ENCODE measurements at places on chromosomes 1 and 21.

DNA sequence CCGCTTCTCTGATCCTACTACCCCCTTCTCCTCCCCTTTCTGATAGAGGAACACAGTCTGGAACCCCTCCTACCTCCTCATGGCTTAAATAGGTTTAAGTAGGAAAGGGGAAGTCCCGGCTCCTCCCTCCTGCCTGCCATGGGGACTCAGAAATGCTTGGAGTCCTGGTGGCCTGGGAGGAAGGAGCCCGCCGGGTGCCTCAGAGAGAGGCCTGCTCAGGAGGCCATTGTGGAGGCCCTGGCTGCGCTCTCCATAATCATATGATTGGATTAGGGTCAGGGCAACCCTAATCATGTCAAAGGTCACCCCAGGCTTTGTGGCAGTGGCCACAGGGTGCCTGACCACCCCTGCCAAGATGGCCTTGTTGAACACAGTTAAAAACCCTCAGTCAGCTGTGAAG lies 29.0 kb downstream of the WNT3A start:
- no peak for DNase-seq

- no peak for DNase-seq
These were observed 152.1 kb upstream of the TMEM51 start for GRCh38 chr1:15001317-15001915.

- DNase-seq: peak; percentile 93
These were observed at the start of gene IPO9 for GRCh38 chr1:201828820-201829774. Gene IPO9 (plus strand): TSS chr1:201829157. CDS start chr1:201829210, 53 bp downstream.

DNA sequence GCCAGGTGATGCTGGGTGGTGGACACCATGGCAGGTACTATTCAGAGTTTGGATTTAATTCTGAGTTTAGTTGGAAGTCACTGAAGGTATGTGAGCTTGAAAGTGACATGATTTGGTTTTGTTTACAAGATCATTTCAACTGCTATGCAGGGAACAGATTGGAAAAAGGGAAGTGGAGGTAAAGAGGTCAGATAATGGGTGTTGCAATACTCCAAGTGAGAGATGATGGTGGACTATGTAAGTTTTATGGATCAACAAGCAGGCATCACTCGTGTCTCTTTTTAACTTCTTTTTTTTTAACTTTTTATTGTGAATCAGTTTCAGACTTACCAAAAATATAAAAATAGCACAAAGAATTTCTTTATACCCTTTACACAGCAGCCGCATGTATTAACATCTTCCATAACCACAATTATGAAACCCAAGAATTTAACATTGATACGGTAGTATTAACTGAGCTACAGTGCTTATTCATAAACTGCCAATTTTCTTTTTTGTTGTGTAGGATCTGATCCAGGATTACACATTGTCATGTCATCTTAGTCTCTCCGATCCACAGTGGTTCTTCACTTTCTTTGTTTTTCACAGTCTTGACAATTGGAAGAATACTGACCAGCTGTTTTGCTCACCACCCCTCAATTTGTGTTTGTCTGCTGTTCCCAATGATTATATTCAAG lies 24.9 kb upstream of the NHLH2 start:
- no peak for DNase-seq

DNA sequence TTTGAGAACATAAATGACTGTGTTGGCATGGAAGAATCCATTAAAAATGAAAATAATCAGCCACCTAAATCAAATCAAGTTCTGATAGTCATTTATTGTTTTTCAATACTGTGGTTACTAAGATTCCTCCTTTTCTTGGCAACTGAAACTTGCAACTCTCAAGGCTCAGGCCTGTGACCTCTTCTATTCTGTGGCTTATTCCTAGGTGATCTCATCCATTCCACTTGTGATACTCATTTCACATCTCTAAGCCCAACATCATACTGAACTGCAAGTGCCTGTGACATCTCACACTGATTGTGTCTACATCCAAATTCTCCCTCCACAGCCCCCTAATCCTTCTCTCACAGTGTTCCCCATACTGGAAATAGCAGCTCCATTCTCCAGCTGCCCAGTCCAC lies 4.8 kb upstream of the ST6GALNAC5 start:
- DNase-seq: no peak

- DNase-seq: no peak
These were observed 3.7 kb downstream of the AURKAIP1 start for GRCh38 chr1:1371364-1371745.

DNA sequence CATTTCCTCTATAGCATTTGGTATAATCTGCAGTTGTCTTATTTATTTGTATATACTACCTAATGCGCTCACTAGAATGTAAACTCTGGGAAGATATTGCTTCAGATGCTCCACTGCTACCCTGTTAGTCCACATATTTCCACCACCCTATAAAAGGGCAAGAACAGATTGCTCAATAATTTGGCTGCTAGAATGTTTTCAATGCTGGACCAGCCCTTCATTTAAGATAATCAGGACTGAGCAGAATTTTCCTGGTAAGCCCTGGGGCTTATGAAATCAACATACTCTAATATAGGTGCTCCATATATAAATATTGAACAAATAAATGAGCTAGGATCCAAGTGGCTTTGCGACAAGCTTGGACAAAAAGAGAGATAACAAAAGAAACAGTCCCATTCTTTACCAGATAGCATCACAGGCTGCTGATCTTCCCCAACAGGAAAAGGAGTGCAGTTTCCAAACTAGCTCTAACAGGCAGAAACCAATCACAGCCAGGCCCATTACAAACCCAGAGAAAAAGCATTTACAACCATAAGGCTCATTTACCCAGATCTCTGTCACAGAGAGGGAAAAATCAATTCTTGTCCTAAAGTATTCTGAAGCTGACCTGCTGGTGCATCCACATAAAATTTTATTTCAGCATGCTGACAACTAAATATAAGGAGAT lies 8.3 kb downstream of the BCAR3 start:
- DNase-seq: no peak

DNA sequence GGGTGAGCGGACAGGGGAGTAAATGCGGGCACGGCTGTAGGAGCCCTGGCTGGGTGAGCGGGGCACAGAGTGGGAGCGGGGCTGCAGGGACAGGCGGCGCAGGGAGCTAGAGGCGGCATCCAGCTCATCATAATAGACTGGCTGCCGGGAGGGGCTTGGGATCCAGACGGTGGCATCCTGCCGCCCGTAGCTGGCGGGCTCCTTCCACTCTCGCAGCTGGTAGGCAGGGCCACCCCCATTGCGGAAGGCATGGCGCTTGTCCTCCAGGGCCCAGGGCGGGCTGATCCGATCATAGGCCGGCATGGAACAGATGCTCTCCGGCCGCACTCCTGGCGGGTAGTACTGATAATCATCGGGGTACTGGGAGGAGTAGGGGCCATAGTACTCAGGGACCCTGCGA lies 43.7 kb upstream of the GOLT1A start:
- DNase-seq: no peak

DNA sequence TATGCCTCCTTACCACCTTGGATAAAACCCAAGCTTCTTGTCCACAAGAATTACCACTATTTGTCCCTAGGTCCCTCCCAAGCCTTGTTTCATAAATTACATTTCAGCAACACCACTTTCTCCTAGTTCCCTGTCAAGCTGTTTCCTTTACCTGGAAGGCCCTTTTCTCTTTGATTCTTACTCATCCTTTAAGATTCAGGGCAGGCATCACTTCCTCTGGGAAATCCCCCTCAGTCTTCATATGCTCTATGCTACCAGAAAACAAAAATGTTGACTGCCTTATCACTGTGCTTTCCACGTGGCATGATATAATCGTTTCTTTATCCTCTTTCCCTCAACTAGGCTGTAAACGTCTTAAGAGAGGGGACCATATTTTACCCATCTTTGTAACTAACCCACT lies 102.7 kb downstream of the LYST start:
- DNase-seq: no peak

DNA sequence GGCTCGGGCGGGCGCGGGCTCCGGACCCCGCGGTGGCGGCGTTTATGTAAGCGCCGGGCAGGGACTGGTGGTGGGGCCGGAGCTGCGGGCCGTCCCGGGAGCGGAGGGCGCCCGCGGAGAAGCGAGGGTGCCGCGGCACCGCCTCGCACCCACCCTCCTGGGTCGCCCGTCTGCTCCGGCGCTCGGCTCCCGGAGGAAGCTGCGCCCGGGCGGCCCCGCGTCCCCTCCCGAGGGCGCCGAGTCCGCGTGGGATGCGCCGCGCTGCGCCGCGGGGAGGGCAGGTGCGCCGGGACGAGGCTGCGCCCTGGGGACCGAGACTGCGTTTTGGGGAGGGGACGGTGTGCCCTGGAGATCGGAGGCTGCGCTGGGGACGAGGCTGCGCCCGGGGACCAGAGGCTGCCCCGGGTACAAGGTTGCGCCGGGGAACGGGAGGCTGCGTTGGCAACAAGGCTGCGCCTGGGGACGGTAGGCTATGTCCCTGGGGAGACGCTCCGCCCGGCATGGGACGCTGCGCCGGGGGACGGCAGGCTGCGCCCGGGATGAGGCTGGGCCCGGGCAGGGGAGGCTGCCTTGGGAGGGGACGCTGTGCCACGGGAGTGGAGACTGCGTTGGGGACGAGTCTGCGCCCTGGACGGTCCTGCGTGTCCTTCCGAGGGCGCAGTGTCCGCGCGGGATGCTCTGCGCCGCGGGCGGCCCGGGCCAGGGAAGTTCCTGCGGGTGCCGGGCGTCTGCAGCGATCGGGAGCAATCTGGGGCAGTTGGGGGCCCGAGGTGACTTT lies 627 bp downstream of the ADARB1 start:
- DNase-seq: no peak

DNA sequence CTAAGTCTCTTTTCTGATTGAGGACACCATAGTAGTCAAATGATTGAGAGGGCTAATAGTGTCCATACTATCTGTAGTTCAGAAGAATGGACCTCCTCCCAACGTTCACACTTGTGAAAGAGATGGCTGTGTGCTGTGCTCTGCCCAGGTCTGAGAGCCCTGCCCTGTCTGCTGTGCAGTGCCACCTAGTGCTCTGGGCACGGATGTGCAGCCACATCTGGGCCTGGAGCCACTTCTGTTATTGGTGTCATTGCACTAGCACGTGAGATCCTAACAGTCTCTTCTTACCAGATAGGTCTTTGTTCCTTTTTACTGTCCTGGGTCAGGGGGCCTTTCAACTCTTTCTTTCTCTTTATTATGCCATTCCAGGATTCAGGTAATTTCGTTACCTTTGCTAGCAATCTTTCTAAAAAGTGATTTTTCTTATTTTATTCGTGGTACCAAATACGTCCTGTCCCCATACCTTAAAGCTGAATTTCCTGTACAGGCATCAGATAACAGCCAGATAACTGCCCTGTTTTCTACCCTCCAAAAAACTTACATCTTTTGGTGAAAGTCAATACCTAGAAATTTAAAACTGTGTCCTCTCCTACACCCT lies 21.7 kb downstream of the INTS3 start:
- peak; percentile 59 for DNase-seq

GRCh38 chr1:114502080-114502479 lies 8.9 kb downstream of the TRIM33 start:
- no peak for DNase-seq

GRCh38 chr1:183841950-183842794 lies 37.3 kb downstream of the RGL1 start:
- no peak for DNase-seq

- no peak for DNase-seq
These were observed 33.0 kb upstream of the H6PD start for GRCh38 chr1:9201401-9202239.

DNA sequence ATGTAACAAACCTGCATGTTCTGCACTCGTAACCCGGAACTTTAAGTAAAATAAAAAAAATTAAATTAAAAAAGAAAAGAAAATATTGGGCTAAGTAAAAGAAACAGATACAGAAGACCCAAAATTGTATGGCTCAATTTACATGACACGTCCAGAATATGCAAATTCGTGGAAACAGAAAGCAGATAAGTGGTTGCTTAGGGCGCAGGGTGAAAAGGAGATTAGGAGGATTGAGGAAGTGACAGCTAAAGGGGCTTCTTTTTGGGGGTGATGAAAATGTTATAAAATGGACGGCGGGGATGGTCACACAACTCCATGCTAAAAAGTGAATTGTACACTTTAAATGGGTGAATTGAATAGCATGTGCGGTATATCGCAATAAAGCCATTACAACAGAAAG lies 27.4 kb upstream of the ZBTB21 start:
- DNase-seq: no peak

GRCh38 chr1:212982430-212983152 lies 32.2 kb downstream of the VASH2 start:
- DNase-seq: no peak
